ENCODE measurements at places on chromosomes 4 and X.

GRCh38 chr4:27836523-27836922 is 975.9 kb downstream of the STIM2 start:
- no peak for DNase-seq

- DNase-seq: no peak
These were observed 59.2 kb downstream of the FAM47A start for GRCh38 chrX:34072906-34073305.

DNA sequence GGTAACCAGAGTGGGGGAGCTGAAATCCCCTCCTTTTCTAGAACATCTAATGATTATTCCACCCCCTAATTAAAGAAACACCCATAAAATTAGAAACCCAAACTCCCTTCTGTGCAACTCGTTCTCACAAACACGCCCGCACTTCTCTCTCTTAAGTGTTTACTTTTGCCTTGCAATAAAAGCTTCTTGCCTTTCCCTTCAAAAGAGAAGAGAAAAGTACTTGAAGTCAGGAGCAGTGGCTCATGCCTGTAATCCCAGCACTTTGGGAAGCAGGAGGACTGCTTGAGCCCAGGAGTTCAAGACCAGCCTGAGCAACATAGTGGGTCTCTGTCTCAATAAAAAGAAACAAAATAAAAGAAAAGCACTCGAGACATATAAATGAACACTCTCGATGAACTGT is 3.6 kb upstream of the GPR173 start:
- DNase-seq: no peak

DNA sequence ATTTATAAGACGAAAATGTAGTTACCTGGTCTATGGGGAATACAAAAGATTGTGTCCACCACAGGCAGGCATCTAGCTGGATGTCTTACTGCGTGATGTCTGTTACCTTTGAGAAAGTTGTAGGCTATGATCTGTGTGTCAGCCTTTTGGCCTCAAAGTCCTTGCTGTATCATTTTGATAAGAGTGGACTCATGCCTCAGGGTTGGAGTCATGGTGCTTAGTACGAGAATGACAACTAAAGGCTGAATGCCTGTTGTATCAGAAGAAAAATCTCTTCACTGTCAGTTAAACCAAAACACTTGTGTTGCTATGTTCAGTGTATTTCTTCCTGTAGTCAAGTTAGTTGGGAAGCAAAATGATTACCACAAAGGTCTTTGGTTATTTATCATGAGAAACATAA is 226.2 kb downstream of the ARHGAP10 start:
- no peak for DNase-seq

DNA sequence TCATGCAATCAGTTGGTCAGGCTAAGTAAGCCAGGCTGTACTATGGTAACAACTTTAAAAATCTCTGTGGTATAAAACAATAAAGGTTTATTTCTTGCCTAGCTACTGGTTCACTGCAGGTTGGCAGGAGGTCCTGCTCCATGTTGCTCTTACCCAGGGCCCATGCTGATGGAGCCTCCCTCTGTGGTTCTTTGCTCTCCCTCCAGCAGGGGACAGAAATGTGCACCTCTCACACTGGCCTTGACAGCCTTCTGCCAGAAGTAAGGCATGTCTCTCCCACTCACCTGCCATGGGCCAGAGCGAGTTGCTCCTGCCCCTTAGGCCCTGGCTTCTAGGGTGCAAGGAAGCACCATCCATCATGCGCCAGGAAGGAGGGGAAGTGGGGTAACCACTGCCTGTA is 31.1 kb downstream of the CLDN22 start:
- DNase-seq: no peak

GRCh38 chrX:13579661-13580060 is 10.3 kb downstream of the EGFL6 start:
- DNase-seq: no peak

GRCh38 chr4:127261476-127261875 is 371.3 kb upstream of the INTU start:
- DNase-seq: no peak

- no peak for DNase-seq
These were observed 28.9 kb upstream of the LCORL start for GRCh38 chr4:18050448-18050847.

GRCh38 chr4:183797445-183798300 is 107.4 kb upstream of the STOX2 start:
- peak; percentile 36 for DNase-seq

DNA sequence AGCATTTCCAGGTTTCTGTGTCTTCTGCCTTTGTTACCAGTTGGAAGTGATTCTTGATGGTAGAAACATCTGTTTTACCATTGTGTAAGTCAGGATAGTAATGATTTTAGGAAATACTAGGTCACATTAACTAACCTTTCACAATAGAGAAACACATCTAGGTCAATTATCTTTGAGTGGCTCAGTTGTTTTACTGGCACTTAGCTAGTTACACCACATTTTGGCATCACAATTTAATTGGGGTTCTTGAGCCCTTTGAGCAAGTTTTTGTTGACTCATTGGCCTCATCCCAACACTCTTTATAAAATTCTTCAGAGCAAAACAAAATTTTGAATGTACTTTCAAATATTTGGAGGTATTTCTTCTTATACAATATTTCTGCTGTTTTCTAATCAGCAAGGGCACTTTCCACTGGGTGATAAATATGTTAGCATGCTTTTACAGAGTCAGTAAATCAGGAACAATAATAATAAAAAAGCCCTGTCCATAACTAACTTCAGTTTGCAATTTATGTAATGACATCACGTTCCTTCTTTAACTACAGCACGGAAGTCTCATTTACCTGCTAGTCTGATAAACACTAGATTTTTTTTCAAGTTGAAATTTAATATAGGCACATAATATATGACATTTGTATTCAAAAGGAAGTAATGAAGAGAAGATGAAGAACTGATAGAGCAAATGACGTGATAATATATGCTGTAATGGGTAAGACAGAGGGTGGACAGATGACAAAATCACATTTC is 64.8 kb upstream of the GK2 start:
- DNase-seq: no peak

- DNase-seq: no peak
These were observed 893.6 kb downstream of the ADGRL3 start for GRCh38 chr4:62093735-62094134.

DNA sequence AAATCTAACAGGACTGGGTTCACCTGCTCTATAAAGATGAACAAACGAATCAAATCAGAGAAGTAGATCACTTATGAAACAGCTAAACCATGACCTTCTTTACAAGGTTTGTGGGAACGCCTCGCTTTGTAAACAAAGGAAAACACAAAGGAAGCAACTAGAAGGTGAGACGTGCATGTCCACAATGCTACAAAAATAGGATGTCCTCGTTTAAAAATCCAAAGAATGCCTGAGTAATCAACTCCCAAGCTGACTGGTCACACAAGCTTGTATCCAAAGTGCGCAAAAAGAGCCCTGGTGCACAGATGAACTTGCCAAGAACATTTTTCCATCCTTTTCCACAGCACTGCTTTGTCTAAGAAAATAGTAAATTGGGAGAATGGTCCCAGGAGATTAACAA is 6.3 kb upstream of the SH3KBP1 start:
- no peak for DNase-seq

GRCh38 chr4:4603067-4603466 is 61.2 kb upstream of the STX18 start:
- DNase-seq: no peak

DNA sequence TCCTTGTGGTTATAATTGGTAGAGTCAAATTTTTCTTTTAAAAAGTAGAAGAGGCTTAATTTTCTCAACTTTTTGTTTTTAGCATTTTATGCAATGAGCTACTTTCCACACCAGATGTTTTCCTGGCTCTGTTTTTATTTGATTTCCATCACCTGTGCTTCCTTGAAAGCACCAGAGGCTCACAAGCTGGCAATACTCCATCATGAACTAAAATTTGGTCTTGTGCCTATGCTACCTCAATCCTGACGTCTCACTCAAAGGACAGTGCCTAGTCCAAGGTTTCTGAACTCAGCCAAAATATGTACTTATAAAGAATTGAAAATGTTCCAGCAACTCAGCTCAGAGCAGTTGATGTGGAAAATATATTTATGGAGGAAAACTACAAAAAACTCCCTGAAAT is 914.0 kb upstream of the PRKX start:
- no peak for DNase-seq

DNA sequence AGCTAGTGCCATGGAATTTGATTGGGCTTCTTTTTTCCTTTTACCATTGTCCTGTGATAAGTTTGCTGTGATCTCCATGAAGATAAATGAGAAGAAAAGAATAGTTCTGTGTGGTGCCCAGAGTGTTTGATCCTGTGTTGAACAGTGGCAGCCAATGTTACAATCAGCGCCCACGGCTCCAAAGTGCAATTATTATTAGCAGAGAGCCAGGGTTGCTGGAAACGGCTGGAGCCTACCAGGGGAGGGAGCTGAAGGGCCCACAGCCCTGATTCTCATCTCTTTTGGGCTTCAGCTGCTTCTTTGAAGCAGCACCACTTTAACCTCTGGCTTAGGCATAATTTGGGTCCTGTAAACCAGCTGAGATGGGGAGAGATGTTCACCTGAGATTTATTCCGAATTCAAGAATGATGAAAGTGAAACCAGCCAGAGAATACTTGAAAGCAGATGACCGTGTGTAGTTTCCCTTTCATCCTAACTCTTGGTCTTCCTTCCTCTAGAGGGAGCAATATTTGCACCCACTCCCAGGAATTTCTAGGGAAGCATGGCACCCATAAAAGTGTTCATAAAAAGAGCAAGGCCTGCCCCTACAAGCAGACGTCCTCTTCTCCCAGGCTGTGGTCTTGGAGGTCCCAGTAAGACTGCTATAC is 298.3 kb downstream of the EVC2 start:
- DNase-seq: no peak

DNA sequence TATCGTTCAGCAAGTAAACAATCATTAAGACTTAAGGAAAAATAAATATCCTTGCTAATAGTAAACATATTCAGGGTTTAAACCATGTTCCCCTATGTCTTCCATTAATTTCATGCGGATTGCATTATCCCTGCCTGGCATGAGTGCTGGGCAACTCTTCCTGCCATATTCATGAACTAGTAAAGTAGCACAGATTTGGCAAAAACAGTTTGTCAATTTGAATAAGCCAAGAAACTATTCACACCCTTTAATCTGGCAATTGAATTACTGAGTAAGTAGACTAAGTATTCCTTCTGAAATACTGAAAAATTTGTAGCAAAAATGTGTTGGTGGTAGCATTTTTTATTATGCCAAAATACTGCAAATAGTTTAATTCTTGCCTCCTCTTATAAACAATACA is 512.0 kb downstream of the NLGN4X start:
- no peak for DNase-seq

GRCh38 chr4:84938316-84938715 is 28.2 kb downstream of the WDFY3 start:
- no peak for DNase-seq

DNA sequence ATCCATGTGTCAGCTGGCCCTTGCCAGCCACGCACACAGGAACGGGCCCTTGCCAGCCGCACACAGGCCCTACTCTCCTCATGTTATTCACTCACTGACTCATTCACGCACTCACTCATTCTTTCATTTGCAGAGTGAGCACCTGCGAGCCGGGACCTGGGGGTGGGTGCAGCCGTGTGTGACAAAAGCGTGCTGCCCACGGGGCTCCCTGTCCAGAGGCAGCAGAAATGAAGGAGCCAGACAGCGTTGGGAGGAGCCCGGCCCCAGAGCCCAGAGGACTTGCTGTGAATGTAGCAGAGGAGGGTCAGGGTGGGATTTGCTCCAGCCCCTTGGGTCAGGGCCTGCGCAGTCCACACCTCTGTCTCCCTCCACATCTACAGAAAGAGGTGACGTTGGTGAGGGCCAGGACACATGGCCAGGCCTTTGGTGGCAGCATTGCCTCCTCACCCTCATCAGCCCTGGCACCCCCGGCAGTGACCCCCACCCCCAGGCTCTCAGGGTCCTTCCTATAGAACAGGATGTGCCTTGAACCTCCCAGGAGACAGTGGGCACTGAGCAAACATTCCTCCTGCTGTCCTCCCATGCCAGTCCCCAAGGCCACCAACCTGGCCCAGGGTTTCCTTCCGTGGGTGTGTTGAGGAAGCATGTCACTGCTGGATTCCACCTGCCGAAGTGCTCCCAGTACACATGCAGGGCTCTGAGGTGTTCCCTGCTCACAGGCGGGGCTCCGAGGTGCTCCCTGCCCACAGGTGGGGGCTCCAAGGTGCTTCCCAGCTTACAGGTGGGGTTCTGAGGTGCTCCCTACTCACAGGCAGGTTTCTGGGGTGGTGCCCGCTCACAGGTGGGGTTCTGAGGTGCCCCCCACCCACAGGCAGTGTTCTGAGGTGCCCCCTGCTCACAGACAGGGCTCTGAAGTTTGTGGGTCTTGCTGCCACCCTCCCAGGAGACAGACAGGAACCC is 105.7 kb downstream of the HMX1 start:
- DNase-seq: no peak

DNA sequence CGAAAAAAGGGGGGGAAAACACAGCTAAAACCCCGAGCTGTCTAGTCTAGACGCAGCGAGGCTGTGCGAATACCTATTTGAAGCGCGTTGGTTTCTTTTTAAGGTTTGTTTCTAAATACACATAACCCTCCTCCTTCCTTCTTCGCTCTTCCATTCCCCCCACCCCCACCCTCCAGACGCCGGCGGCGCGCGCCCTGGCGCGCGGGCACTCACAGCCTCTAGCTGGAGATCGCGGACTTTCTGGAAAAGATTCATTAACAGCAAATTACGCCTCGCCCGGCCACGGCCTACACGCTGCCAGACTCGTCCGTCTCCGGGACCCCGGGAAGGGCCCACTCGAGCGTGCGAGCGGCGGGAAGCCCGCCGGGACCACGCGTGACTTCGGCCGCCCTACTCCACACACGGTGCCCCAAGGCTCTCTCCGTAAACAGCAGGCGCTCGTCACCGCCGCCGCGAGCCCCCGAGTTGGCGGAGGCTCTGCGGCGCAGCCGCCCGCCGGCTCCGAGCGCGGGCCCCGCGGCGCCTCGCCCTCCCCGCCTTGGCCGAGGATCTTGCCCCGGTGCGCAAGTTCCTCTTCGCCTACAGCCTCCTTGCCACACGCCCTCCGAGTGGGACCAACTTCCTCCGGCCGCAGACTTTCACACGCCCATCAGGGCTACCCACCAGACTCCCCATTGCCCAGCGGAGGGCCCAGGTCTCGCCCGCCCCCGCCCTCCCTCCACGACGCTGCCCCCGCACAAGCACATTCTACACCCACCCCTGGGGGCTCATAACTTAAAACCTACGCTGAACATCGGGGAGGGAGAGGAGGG is 2.0 kb downstream of the BCOR start:
- no peak for DNase-seq

DNA sequence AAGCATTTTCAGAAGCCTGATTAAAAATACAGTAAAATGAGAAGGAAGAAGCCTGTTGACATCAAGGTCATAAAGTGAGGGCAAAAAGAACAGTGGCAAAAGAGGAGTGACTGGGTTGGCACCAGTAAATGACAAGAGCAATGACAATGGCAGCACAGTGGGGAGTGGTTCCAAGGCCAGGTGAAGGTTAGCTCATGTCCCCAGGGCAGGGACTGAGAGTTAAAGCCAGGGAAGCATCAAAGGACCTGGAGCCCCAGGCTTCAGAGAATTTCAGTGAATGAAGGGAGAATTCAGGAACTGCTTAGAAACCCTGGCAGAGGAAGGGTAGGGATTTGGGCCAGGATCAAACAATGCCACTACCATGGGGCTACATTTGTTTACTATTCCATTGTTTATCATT is 8.8 kb upstream of the PIGA start:
- no peak for DNase-seq
